Glutamatergic neuron (in vitro differentiated cells): ENCODE measurements at places on chromosomes 1 and 21.

- peak; percentile 56 for DNase-seq
Observed at GRCh38 chr21:45361033-45361997, 43.6 kb upstream of the COL18A1 start.

DNA sequence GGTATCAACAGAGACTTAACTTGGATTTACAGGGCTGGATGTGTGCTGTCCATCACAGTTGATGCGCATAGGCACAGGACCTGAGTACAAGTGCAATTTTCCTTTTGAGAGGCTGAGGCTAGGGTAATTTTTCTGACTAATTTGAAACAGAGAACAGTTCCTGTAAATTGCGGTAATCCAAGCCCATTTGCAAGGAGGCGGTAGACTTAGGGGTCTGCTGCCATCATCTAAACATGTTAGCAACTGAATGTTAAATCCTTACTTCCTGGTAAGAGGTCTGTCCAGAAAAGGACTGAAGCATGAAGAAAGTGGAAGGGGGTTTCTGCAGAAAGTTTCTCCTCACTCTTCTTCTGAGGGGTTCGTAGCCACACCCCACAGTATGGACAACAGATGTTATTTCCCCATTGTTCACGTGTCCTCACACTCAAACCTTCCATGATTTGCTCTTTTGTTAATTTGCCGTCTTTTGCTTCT, 23.7 kb upstream of the C1orf198 start:
- no peak for DNase-seq

GRCh38 chr1:232292818-232293217, 337.1 kb downstream of the SIPA1L2 start:
- DNase-seq: no peak

- DNase-seq: no peak
Observed at GRCh38 chr21:36288651-36289243, 31.2 kb upstream of the MORC3 start.

- peak; percentile 37 for DNase-seq
Observed at GRCh38 chr21:46459356-46460112, 843 bp downstream of the DIP2A start.

GRCh38 chr1:14824314-14824915, 225.9 kb downstream of the KAZN start:
- DNase-seq: no peak

DNA sequence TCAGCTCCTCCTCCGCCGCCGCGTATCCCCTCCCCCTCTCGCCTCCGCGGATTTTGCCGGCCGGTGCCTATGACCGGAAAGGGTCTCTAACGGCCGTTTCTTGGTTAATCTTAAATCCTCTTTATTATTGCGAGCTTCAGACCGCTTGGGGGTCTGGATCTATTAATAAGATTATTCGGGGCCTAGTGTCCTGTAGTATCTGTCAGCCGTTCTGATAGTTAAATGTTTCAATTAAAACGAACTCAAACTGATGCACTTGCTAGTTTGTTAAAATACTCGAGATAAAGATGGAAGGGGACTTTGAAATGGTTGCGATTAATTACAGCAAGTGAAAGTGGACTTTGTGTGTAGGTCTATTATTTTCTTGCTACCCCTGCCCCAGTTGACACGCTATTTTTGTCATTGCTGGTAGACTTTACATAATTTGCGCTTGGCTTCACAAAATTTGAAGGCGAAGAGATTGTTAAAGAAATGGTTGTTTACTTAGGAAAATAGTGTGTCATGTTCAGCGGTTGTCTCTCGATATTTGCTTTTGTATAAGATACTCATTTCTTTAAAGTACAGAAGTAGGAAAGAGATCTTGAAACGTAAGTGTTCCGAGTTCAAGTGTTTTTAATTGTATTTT, 779 bp downstream of the SON start:
- peak; percentile 86 for DNase-seq

GRCh38 chr1:13664451-13664850, 35.5 kb upstream of the PRDM2 start:
- no peak for DNase-seq

DNA sequence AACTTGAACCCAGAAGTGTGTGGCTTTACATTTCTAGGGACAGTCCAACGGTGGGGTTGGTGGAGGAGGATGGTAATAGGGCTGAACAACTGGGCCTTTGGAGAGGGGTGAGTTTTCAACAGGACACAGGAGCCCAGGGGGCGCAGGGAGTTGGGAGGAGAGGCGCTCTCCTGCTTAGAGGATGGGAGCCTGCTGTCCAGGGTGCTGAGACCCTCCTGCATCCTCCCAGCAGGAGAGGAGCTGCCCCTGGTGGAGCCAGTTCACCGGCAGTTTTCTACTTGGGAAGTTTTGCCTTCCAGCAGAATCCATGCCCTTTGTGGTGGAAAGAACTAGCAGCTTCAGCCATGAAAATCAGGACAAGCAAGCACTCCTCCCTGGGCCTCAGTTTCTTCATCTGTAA, 8.6 kb downstream of the KCNC4 start:
- DNase-seq: no peak

- no peak for DNase-seq
Observed at GRCh38 chr1:17423781-17424245, 15.7 kb downstream of the RCC2 start.

DNA sequence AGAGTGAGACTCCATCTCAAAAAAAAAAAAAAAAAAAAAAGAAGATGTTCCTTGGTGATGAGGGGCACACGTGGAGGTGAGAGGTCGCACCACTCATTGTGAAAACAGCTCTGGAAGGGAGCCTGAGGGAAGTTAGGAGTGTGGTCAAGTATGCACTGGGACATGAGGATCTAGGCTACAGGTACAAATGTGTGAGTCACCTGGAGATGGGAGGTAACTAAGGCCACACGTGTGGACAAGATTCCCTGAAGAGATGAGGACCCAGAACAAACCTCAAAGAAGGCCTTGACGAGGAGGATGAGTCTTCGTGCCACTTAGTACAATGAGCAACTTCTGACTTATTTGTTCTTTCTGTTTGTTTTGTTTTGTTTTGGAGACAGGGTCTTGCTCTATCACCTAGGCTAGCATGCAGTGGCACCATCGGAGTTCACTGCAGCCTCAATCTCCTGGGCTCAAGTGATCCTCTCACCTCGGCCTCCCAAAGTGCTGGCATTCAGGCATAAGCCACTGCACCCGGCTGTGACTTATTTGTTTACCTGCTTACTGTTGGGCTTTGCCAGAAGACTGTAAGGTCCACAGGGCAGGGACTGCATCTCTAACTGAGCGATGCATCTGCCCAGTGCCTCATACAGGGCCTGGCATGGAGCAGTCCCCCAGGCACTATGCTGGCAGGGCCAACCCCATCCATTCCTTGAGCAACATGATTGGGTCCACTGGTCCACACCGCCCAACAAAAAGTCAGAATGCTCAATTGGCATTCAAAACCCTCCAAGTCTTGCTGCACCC, 6.4 kb downstream of the ASAP3 start:
- no peak for DNase-seq

DNA sequence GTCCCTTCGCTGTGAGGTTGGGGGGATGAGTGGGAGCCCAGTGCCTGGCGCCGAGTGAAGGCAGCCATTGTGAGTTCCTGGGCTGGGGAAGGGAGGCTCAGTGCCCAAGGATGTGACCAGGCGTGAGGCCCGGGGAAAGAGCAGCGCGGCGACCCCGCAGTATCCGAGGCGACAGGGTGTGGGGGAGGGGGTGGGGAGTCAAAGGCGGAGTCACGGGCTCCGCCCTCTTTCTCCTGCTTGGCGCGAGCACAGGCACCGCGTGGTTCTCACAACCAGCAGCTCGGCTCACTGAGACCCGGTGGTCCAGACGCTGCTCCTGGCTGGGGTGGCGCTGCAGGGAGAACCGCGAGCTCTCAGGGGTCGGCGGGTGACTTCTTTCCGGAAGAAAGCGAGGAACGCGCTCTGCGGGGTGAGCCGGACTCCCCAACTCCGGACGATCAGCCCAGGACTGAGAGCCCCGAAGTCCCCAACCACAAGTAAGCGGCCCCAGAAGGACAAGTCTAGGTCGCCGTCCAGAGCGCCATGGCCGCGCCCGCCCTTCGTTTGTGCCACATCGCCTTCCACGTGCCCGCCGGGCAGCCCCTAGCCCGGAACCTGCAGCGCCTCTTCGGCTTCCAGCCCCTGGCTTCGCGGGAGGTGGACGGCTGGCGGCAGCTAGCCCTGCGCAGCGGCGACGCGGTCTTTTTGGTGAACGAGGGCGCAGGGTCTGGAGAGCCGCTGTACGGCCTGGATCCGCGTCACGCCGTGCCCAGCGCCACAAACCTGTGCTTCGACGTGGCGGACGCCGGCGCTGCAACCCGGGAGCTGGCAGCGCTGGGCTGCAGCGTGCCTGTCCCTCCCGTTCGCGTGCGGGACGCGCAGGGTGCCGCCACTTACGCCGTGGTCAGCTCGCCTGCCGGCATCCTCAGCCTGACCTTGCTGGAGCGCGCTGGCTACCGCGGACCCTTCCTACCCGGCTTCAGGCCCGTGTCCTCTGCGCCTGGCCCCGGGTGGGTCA, at the start of gene HPDL:
HPDL (plus strand) TSS at position 269 of the 997 bp plus-strand sequence; CDS start at position 523, 254 bp downstream.
- peak; percentile 84 for DNase-seq

DNA sequence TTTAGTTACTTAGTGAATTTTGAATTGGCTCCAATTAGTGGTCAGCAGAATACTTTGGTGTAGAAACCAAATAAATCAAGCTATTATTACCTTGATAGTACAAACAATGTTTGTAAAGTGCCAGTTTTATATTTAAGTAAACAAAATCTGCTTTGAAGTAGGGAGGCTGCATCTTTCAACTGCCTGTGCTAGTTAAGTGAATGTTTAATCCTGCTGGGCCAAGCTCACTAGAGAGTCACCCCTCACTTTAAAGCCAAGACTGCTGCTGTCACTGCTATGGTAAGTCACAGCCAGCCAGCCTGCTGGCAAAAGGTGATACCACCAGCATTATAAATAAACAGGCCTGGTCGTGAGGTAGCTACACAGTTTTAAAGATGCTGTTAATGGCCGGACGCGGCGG, 10.3 kb upstream of the CFAP126 start:
- DNase-seq: no peak

- DNase-seq: no peak
Observed at GRCh38 chr1:10939654-10940450, 72.6 kb upstream of the TARDBP start.

DNA sequence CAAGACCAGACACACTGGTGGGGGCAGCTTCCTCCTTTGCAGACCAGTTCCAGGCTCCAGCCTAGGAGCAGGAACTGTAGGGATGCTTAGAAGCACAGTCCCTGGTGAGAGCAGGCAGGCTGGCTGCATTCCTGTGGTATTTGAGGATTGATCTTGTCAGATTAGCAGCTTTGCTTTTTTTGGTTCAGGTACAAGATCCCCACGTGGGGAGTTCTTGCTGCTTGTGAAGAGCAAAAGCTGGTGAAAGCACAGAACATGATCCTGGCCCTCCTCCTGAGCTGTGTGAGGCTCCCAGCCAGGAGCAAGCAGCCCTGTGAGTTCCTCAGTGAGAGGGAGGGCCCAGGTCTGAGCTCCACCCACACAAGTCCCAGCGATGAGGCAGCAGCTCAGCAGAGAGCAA, 75.3 kb upstream of the ARTN start:
- DNase-seq: no peak

GRCh38 chr1:53614231-53615021, 124.5 kb downstream of the GLIS1 start:
- DNase-seq: no peak

GRCh38 chr1:93728480-93729131, 47.0 kb upstream of the BCAR3 start:
- DNase-seq: no peak

DNA sequence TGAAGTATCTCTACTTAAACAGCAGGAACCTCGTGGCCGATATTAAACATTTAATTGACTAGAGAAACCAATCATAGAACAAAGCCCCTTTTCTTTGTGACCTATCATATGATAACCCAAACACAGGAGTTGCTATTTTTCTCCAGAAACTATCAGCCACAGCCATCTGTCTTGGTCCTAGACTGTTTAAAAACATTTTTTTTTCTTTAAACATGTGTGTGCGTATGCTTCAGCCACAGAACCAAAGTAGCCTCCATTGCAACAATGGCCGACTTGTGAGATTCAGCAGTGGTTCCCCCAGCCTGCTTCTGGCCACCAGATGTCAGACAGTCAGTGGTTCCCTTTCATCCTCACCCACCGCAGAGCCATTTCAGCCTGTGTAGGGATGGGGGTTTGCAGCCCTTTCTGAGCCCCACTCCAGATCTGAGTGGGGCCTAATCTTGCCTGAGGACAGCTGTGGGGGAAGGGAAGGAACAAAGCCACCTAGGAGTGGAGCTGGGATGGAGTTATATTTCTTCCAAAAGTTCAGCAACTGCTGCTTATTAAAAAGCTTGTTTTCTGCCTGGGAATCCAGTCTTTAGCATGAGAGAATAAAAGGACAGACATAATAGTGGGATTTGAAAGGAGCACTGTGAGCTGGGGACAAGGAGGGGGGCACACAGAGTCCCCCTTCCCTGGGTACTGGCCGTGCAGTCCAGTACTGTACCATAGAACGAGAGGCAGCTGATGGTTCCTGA, 11.7 kb upstream of the IGSF3 start:
- DNase-seq: no peak

DNA sequence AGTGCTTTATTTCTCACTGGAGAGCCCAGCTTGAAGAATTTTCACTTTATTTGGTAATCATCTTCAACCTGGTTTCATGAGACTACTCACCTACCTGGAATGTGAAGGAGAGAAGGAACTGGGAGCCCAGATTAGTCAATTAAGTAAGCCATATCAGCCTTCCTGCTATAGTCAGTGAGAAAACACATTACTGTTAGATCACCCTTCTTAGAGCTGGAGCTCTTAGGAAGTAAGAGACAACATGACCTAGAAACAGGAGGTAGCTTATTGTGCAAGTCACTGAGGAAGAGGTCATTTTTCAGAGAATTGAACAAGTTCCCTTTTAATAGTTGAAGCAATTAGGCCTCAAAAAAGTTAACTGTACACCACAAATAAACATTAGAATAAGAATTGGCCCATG, 49.2 kb upstream of the TEKT2 start:
- no peak for DNase-seq

DNA sequence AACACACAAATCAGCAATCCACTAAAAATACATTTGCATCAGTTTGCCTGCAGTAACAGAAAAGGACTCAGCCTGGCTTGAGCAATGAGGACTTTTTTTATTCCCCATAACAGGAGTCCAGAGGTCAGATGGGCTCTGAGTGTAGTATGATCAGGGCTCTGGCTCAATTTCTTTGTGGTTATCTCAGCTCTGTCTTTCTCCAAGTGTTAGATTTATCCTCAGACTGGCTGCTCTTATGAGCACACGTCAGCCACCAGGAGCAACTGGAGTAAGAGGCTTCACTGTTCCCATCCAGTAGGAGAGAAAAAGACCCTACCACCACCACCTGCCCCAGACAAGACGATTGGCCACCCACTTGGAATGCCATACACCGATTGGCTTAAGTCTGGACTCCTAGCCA, 36.2 kb upstream of the KLHDC7A start:
- DNase-seq: no peak

- DNase-seq: no peak
Observed at GRCh38 chr21:37668462-37669239, 247.6 kb downstream of the KCNJ6 start.

- no peak for DNase-seq
Observed at GRCh38 chr1:78427506-78427905, 63.3 kb upstream of the PTGFR start.

DNA sequence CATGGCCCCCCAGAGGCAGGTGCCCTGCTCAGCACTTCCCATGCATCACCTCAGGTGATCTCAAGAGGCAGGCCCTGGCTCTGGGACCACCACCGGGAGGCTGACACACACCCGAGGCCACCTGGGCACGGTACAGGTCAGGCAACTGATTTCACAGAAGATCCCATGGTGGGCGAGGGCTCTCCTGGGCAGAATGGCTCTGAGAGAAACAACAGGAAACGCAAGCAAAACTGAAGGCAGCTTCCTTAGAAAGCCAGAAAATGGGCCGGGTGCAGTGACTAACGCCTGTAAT, 11.4 kb upstream of the SKI start:
- DNase-seq: no peak
